ENCODE measurements at places on chromosomes 1 and 21. TPM values are rescaled to one million over a fixed set of nuclear protein-coding genes. Genes with fewer than 3 reads are reported as not detected.

TMEM9 gene
- total RNA-seq: 76.2 TPM

FLAD1 gene
- total RNA-seq: 29.5 TPM

THEM5 gene
- total RNA-seq: not detected

VSIG8 gene
- not detected for total RNA-seq

OR2T35 gene
- not detected for total RNA-seq

TBX15 gene
- total RNA-seq: 10.2 TPM

PKP1 gene
- not detected for total RNA-seq

OR6N1 gene
- not detected for total RNA-seq

DNA sequence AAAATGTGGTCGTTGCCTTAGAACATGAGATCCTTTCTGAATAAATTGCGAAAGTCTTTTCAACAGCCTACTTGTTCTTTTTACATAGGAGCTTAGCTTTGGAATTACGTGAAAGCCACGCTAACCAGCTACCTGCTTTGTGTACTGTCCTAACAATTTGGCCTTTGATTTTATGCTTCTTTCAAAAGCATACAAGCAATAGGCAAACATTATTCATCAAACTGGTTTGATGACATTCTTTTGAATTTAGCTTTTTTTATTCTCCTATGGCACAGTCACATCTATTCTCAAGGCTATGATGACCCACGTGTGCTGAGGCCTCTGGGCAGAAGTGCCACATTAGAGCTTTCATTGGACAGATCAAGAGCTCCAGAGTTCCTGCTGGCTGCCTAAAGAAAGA, 178.0 kb upstream of the DPT start:
- DNase-seq: no peak
- no peaks in the 10 kb centered on the region for H3K36me3 ChIP-seq
- H3K27ac ChIP-seq: no peak overlapping the region
- peaks cover 1% of the 10 kb centered on the region for H3K27me3 ChIP-seq
- H3K4me1 ChIP-seq: no peaks in the 10 kb centered on the region

GRCh38 chr1:35261412-35262120, 6.9 kb upstream of the ZMYM4 start:
- H3K4me3 ChIP-seq: no peak overlapping the region
- no peak overlapping the region for H3K27ac ChIP-seq
- H3K4me1 ChIP-seq: peaks cover 23% of the 10 kb centered on the region
- H3K36me3 ChIP-seq: no peaks in the 10 kb centered on the region
- no peak for DNase-seq
- H3K27me3 ChIP-seq: peaks cover 3% of the 10 kb centered on the region

DNA sequence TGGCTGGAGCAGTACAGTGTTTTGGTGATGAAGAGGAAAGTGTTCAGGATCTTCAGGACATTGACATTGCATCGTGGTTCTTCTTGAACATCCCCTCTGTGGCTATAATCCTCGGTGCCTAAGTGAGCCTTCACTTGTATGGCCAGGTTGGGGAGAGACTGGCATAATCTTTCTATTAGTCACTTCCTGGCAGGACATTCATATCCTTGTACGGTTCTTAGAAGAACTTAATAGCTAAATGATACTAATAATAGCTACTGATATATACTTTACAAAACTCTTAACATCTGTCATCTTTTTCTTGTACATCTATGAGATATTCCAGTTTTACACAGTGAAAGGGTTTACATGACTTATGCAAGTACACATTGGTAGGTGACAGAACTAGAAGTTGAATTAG, 35.8 kb downstream of the CELF3 start:
- H3K4me1 ChIP-seq: peaks cover 34% of the 10 kb centered on the region
- H3K36me3 ChIP-seq: 0 out of 2 replicates have a peak, but pooled peaks cover 8% of the 10 kb centered on the region
- DNase-seq: peak; percentile 85
- peak overlapping the region; percentile 90 for H3K27ac ChIP-seq

- H3K27ac ChIP-seq: peak overlapping the region; percentile 79
- peaks cover 9% of the 10 kb centered on the region for H3K4me1 ChIP-seq
- no peaks in the 10 kb centered on the region for H3K27me3 ChIP-seq
Observed at GRCh38 chr1:196558411-196558810, 49.8 kb downstream of the KCNT2 start.

DNA sequence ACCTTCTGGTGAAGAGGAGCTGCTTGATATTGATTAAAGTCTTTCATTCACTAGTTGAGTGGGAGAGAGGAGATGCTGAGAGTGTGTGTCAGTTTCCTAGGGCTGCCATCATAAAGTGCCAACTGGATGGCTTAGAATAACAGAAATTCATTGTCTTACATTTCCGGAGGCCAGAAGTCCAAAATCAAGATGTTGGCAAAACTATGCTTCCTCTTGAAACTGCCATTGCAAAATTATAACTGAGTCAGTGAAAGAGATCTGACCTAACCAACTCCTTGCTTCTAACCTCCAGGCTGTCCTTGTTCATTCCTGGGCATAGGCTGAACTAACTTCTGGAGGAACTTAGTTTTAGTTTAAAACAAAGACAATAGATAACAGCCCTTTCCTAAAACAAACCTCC, 47.1 kb downstream of the PTGS2 start:
- no peaks in the 10 kb centered on the region for H3K4me1 ChIP-seq
- no peaks in the 10 kb centered on the region for H3K36me3 ChIP-seq
- H3K27ac ChIP-seq: no peak overlapping the region
- no peaks in the 10 kb centered on the region for H3K27me3 ChIP-seq

DNA sequence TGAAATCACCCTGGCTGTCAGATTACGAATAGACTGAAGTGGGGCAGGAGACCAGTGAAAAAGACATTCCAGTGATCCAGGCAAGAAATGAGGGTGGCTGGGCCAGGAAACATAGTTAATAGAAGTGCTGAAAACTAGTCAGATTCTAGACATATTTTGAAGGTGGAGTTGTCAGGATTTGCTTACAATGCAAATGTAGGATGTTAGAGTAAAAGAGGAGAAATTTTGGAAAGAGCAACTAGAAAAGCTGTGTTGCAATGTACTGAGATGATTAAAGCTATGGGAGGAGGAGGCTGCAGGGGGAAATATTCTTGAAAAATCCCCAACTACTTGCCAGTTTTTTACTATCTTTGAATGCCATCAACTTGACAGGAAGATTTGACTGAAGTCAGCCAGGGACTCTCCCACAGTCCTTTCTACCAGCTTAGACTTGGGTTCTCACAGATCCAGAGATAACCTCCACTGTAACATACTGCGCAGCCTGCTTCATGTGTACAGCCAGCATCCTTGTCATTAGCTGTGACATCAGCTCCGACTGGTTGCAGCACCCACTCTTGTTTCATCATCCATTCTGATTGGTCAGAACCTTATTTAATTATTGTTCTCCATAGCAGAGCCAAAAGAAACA, 109.7 kb downstream of the TSEN15 start:
- no peaks in the 10 kb centered on the region for H3K27me3 ChIP-seq
- no peak overlapping the region for H3K27ac ChIP-seq
- H3K4me3 ChIP-seq: peak overlapping the region; percentile 46
- peaks cover 27% of the 10 kb centered on the region for H3K4me1 ChIP-seq

DNA sequence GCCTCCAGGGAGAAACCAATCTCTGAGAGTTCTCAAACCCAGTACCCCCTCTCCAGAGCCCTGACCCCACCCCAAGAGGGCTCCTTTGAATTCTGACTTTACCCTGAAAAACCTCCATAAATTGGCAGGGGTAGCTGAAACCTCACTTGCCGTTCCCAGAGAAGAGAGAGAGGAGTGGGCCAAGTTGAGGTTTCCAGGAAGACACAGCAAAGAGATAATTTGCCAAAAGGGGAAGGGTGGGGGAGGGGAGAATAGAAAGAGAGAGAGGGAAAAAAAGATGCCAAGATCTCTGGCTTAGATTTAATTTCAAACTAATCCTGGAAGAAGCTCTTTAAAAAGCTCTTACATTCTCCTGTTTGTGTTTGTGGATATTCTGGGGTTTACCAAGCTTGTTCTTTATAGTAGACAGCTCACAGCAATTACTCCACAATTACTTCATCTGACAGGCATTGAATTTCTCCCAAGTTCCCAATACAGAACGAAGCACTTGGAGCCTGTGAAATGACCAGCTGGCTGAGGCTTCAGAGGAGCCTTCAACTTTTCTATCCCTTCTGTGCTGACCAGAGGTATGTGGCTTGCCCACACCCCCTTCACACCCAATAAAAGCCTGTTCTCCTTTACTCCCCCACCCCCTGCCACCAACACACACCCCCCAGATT, 1.1 kb upstream of the GRHL3 start:
- H3K27ac ChIP-seq: no peak overlapping the region
- no peak overlapping the region for H3K4me3 ChIP-seq
- peaks cover 37% of the 10 kb centered on the region for H3K27me3 ChIP-seq
- peaks cover 36% of the 10 kb centered on the region for H3K4me1 ChIP-seq
- H3K36me3 ChIP-seq: no peaks in the 10 kb centered on the region
- DNase-seq: peak; percentile 14

GRCh38 chr21:33531007-33531406, 10.9 kb downstream of the GART start:
- no peak overlapping the region for H3K4me3 ChIP-seq
- no peaks in the 10 kb centered on the region for H3K27me3 ChIP-seq
- H3K27ac ChIP-seq: no peak overlapping the region
- H3K4me1 ChIP-seq: no peaks in the 10 kb centered on the region
- peaks cover 25% of the 10 kb centered on the region for H3K36me3 ChIP-seq

DNA sequence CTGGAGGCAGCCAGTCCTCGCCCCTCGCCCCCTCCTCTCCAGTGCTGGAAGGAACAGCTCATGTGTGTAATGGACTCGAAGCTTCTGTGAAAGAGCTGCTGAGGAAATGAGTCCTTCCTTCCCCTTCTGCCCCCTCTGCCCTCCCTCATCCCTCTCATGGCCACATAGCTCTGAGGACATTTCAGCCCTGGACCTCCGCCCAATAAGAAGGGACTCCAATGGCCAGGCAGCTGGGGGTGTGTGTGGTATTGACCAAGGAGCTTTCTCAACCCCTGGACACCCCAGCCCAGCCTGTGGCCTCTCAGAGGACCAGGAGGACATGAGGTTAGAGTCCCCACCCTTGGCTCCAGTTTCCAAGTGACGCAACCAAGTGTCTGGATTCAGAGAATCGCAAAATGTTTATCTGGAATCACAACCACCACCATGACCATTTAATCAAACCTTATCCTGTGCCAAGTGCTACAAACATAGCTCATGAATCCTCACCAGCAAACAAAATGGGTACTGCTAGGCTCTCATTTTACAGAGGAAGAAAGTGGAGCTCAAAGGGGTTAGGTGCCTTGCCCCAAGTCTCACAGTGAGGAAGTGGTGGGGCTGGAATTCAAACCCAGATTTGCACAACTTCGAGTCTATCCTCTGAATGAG, 47.8 kb upstream of the ECE1 start:
- H3K4me3 ChIP-seq: no peak overlapping the region
- H3K36me3 ChIP-seq: no peaks in the 10 kb centered on the region
- H3K4me1 ChIP-seq: peaks cover 69% of the 10 kb centered on the region

- no peak overlapping the region for H3K4me3 ChIP-seq
- H3K27ac ChIP-seq: no peak overlapping the region
- H3K4me1 ChIP-seq: no peaks in the 10 kb centered on the region
- peaks cover 23% of the 10 kb centered on the region for H3K36me3 ChIP-seq
- H3K27me3 ChIP-seq: no peaks in the 10 kb centered on the region
Observed at GRCh38 chr1:155383406-155383805, 62.7 kb downstream of the RUSC1 start.

DNA sequence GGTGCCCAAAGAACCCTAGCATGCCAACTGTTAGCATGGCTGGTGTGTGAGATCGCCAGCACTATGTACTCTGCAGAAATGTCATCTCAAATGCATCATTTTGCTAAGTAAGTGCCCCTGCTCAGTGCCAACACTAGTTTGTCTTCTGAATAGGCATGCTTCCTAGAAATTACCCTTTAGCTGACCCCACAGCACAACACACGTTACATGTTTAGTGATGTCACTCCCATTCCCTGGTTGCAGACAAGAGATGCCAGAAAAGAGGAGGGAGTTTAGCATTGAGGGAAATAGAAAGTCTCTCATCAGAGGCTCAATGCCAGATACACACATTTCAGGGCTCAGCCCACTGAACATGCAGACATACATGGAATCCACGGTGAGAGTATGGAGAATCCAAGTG, 9.3 kb upstream of the ST6GALNAC3 start:
- H3K4me3 ChIP-seq: no peak overlapping the region
- no peaks in the 10 kb centered on the region for H3K36me3 ChIP-seq
- no peak for DNase-seq
- peaks cover 2% of the 10 kb centered on the region for H3K27me3 ChIP-seq
- peaks cover 44% of the 10 kb centered on the region for H3K4me1 ChIP-seq

GRCh38 chr1:32557812-32558211, 18.6 kb downstream of the ZBTB8A start:
- peaks cover 10% of the 10 kb centered on the region for H3K36me3 ChIP-seq
- no peaks in the 10 kb centered on the region for H3K4me1 ChIP-seq
- DNase-seq: no peak
- H3K4me3 ChIP-seq: no peak overlapping the region
- H3K27ac ChIP-seq: no peak overlapping the region

All from HFFc6 (cell line).